SK-N-SH (cell line): ENCODE measurements at places on chromosomes 11 and 22.

- DNase-seq = no peak
These were observed at the start of gene CRYAB for GRCh38 chr11:111911563-111912401. Gene CRYAB (minus strand): TSS chr11:111911770. CDS start chr11:111911724, 46 bp downstream.

DNA sequence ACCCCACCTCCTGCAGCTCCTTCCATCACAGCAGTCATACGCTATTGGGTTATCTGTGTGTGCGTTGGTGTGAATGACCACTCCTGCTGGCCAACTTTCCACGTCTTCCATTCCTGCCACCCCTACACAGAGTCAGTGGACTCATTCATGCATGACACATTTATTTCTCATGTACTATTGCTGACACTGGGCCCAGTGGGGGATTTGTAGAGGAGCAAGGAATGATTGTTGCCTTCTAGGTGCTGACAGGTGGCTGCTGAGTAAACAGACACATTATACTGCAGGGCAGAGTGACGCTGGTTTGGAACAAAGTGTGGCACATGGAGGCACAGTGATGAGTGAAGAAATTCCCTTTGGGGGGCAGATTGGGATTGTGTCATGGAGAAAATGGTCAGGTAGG, 113.9 kb downstream of the CCDC81 start:
- no peak for DNase-seq

GRCh38 chr22:24069721-24070120, 58.6 kb downstream of the CABIN1 start:
- no peak for DNase-seq

DNA sequence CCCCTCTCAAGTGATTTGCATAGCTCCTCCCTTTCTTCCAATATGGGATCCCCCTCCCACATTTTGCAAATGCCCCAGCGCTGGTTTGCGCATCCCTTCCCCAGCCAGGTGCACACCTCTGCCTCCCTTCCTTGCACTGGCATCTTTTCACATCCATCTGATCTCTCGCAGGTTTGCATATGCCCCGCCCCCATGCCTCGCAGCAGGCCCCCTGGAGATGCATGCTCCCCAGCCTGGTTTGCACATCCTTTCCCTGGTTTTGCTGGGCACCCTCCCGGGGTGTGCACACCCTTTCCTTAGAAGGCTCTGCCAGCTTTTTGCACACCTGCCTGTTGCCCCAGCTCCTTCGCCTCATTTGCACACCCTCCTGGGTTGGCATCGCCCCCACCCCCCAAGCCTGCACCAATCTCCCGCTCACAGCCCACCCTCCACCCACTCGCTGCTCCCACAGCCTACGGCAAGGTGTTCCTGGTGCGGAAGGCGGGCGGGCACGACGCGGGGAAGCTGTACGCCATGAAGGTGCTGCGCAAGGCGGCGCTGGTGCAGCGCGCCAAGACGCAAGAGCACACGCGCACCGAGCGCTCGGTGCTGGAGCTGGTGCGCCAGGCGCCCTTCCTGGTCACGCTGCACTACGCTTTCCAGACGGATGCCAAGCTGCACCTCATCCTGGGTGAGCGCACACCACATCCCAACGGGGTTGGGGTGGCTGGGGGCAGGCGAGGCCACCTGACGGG, 917 bp downstream of the RPS6KA4 start:
- peak; percentile 67 for DNase-seq

DNA sequence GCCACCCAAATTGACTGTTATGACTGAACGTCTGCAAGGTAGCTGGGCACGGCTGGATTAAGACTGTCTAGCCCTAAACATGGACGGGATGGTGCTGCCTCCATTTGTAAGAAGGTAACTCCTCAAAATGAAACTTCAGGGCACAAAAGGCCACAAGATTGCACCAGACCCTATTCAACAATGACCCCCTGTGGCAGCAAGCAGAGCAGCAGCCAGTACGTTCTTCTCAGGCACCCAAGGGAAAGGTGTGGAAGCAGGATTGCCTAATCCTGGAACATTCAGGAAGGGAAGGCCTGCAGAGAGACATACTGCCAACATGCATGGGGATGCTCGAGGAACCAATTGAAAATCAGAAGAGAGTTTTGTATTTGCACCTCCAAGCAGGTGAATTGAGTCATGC, 4.5 kb upstream of the TBX10 start:
- DNase-seq = no peak

DNA sequence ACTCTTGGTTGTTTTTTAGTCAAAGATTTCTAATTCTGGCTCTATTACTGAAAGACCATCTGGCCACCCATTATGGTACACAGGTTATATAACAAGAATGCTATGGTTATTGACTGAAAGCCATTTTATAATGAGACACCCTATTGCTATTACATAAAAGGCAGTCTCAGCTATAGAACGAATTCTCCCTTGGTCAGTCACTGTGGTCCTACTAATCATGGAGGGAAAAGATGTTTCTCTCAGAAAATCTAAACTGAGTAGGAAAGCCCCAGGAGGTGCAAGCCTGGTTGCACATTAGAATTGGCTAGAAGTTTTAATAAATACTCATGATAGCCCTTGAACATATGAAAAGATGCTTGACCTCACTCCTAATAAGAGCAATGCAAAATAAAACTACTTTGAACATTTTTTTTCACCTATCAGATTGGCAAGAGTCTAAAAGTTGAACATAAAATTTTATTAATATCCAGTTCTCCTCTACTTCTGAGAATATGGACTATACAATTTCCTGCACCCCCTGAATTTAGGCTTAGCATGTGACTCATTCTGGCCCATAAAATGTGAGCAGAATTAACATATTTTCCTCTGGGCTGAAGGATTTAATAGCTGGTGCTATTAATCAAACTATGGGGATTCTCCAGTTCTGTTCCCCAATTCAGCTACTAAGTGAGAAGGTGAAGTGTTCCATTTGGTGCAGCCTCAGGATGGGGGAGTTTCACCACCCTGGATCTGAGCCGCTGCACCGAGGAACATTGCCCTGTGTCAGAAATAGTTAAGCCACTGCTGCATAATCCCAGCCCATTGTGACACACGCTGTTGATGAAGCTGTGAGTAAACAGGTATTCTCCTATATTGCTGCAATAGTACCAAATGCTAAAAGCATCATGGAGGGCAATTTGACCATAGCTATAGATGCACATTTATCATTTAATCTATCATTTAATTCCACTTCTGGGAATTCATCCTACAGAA, 11.5 kb upstream of the CRKL start:
- DNase-seq = no peak

DNA sequence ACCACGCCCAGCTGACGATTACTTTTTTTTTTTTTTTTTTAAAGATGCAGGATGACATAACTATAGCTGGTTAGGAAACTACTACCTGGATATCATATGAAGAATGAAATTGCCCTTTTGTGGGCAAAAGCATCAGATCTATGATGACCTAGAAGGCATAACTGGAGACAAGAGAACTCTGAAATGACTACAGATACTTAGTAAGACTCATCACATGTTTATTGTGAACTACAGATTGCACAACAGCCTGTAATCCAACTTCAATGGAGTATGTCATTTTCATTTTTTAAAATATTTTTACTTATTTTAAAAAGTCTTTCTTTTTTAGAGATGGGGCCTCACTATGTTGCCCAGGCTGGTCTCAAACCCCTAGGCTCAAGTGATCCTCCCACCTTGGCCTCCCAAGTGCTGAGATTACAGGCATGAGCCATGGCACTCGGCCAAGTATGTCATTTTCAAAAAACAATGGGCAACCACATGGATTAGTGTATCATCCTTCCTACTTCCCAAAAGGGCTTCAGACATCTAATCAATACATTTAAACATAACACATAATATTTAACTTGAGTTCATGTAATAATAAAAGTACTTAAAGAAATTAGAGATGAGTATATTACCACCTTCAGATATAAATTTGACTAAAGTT, 3.3 kb downstream of the MTMR2 start:
- no peak for DNase-seq

- DNase-seq = no peak
These were observed 5.2 kb upstream of the PRR33 start for GRCh38 chr11:1896923-1897322.

DNA sequence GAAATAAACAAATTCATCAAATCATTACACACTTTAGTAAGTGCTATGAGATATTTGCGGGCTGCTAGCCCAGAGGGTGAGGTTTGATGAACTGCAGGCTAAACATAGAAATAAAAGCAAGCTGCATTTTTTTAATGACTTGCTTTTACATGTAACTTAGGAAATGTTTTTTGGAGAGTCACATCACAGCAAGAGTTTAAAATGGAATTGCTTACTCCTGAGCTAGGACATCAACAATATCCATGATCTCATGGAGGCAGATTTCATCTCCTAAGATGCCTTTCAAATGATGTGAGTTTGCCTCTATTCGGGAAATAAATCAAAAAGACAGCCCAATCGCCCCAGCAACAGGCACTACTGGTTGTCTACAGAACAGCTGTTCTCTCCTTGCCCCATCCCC, 73.4 kb upstream of the CD44 start:
- no peak for DNase-seq

DNA sequence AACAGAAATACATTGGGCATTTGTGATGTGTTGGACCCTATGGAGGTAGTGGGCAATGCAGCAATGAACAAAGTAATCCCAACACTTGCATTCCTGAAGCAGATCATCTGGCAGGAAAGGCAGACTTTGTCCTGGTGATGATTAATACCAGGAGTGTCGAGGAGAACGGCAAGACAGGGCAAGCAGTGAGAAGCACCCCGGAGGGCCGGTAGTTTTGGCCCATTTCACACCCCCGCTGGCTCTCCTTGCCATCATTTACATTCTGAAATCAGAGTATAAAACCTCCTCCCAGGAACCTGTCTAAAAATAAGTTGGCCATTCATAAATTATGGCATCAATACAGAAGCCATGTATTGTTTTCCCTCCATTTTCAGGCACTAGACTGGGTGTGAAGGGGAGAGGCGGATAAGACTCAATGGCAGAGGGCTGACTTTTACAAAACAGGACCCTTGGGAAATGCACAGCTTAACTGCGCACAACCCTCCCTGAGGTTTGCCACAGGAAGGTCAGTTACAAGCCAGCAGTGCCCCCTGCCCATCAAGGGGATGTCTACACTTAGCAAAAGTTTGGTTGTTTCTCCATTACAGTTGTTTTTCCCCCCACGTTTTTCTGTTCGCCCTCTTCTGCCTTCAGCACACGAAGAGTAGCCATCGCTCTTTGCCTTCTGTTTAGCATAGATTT, 55.6 kb downstream of the OPCML start:
- no peak for DNase-seq

DNA sequence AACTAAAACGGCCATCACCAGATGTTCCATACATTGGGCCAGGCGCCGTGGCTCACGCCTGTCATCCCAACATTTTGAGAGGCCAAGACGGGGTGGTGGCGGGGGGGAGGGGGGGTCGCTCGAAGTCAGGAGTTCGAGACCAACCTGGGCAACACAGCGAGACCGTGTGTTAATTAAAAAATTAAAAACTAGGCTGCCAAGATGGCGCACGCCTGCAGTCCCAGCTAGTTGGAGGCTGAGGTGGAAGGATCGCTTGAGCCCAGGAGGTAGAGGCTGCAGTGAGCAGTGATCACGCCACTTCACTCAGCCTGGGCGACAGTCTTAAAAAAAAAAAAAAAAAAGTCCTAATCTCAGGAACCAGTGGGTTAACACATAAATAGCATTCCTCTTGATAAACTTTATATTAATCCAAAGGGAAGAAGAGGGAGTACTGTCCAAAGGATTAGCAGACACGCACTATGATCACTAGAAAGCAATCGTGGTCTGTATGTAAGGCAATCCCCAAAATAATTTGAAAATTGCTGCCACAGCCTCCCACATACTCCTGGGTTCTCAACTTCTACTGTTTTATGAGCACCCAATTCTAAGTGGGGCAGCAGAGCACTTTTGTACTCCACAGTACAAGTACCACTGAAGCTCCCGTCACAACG, 604 bp downstream of the PUS3 start:
- DNase-seq = no peak

- DNase-seq = no peak
These were observed 84.8 kb downstream of the RTL6 start for GRCh38 chr22:44413211-44413610.

DNA sequence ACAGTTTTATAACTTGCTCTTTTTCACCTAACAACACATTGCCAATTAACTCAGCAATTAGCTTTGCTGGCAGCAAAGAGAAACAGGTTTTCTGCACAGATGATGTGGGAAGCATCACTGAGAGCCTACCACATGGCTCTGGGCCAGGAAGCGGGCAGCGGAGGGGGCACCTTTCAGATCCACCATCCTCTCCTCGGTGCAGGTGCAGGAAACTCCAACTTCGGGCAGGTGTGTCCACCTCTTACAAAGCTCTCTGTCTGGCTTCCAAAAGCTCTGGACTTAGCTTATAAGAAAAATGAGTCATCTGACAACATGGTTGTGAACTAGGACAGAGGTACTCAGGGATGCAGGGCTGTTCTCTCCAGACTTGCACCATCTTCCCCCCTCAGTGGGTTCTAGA, 77.0 kb downstream of the RPS6KA4 start:
- DNase-seq = no peak

DNA sequence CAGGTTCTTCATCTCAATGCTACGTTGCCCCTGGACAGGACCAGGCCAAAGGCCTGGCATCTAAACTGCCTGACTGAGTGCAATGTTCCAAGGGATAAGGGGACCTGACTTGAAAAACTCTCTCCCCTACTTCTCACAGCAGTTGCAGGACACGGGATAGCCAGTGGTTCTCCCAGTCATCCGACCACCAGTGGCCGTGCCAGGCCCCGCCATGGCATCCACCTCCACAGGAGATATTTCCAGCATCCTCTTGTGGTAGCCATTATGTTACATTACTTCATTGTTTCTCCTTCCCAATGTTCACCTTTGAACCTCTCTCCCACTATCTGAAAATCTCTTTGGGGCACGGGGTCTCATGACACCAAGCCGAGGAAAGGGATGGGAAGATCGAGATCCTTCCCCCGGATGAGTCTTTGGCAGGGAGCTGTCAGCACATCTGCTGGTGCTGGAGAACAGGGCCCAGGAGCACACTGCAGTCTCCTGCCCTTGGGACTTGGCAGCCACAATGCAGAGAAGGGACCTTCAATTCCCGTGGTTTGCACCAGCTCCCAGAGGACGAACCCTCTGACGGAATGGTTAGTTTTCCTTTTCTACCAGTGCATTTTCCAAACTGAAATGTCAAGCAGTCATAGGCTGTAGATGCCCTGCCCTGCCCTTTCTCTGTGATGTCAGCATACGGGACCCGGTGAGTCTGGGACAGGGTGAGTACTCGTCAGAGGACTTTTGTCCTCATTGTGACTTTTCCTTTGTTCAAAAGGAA, 121.2 kb downstream of the ETS1 start:
- no peak for DNase-seq

- no peak for DNase-seq
These were observed 70.2 kb upstream of the LMO1 start for GRCh38 chr11:8333811-8334401.
